ENCODE measurements at places on chromosomes 3 and 15.

- DNase-seq: peak; percentile 62
Measured at GRCh38 chr3:197339841-197340520, 41.6 kb upstream of the DLG1 start.

DNA sequence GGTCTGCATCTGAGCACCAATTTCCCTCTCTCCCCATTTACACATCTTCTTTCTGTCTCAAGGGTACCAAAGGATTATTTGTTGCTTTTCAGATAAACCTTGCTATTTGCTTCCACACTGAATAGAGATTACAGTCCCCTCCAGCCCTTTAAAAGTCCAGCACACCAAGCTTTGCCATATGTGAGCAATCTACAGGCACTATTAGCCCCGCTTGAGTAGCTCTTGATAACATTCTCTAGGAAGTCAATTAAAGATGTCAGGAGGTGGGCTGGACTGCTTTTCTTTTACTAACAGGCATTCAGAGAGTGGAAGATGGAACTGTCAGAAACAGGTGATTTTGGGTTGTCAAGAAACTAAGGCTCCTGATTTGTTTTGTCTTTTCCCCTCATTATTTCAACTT lies 417.0 kb downstream of the ROBO2 start:
- no peak for DNase-seq

GRCh38 chr15:88166082-88166993 lies 90.2 kb downstream of the NTRK3 start:
- DNase-seq: no peak

- no peak for DNase-seq
Measured at GRCh38 chr3:26425076-26425475, 197.5 kb upstream of the LRRC3B start.

DNA sequence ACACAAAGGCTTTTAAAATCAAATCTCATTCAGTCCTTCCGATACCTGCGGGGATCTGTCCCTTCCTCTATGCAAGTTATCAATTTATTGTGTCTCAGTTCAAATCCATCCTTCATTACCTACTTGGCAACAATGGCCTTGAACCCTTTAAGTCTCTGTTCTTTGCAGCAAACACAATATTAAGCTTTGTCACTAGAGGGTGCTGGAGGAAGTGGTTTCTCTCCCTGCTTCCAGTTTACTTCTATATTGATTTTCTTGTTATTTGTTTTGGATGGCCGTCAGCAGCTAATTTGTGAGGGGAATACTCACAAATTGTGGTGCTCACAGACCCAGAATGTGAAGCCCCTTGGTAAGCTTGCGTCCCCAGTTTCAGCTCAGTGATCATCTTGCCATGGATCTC lies 278.3 kb downstream of the FGF12 start:
- DNase-seq: no peak

DNA sequence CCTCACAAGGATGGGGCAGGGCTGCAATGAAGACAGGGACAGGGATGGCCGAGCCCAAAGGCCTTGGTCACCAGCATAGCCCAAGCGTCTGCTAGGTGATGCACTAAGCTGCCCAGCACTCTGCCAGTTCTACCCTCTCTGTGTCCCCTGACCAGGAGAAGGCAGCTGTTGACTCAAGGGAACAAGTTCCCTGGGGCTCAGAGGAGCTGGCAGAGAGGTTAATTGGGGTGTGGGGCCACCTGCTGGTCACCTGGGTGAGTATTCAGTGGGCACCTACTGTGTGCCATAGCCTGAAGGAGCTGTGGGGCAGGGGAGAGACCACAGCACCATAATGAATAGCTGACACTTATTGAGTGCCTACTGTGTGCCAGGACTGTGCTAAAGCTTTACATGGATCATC lies 22.0 kb upstream of the DOCK3 start:
- DNase-seq: no peak

DNA sequence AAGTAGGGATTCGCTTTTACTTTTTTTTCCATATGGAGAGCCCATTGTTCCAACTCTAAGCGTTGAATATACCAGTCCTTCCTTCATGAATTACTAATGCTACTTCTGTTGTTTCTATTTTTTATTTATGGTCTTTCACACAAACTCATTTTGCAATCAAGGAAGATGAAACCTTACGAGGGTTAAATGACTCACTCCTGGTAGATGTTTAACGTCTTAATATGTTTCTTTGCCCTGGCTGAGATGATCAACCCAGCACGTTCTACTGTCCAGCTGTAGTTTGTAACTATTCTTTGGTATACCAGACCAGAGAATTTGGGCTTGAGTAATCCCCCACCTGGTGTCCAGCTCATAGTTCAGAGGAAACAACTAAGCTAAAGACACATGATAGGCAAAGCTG lies 23.1 kb downstream of the CDCP1 start:
- DNase-seq: peak; percentile 92

DNA sequence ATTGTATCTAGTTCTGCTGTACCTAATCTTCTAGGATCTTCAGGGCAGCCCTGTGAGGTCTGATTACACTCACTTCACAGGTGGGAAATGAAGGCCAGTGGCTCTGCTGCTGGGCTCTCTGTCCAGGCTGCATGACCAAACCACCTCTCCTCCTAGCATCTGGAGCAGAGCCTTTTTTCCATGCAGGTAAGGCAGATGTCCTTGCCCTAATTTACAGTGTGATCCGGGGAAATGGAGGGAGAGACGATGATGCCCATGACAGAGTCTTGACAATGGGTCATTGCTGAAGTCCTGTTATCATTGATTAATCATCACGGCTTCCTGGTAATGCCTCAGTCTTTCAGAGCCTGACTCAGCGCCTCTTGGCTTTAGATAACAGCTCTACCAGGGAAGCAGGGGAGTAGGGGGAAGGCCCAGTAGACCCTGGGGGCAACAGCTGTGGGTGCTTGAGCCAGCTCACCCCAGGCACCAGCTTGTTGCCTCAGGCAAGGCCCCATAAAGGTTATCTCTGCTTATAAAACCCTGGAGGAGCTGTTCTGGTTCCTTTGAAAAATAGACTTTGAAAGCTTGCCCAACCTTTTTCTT lies 153.4 kb downstream of the GABRG3 start:
- no peak for DNase-seq

DNA sequence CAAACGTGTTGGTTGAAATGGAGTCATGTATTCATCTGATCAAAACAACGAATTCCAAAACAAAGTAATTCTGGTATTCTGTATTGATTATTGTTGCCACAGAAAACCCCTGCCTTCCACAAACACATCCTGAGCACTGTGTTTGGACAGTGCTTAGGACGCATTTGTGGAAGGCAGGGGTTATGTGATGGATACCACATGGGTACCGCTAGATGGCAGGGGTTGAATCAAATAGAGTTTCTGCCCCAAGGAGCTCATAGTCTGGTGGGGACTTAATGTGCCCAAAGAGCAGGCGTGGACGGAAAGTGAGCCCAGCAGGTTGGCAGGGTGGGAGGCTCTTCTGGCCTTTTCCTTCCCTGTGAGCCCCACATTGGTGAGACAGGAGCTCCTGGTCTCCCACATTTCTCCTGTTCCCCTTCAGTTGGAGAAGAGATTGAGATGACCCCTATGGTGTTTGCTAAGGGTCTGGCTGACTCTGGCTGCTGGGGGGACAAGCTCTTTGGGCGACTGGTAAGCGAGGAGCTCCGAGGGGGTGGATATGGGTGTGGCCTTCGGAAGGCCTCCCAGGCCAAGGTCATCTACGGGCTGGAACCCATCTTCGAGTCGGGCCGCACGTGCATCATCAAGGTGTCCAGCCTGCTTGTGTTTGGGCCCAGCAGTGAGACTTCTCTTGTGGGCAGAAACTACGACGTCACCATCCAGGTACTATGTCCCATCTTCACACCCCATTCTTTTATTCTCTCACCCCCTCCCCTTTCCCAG lies 22.1 kb upstream of the SLC28A1 start:
- DNase-seq: no peak

GRCh38 chr15:36903195-36903594 lies 197.2 kb downstream of the MEIS2 start:
- no peak for DNase-seq

GRCh38 chr3:61169621-61170251 lies 81.5 kb downstream of the FHIT start:
- no peak for DNase-seq

- DNase-seq: no peak
Measured at GRCh38 chr3:160661660-160662059, 15.3 kb upstream of the ARL14 start.

GRCh38 chr15:69075440-69075839 lies 60.9 kb downstream of the NOX5 start:
- DNase-seq: no peak

DNA sequence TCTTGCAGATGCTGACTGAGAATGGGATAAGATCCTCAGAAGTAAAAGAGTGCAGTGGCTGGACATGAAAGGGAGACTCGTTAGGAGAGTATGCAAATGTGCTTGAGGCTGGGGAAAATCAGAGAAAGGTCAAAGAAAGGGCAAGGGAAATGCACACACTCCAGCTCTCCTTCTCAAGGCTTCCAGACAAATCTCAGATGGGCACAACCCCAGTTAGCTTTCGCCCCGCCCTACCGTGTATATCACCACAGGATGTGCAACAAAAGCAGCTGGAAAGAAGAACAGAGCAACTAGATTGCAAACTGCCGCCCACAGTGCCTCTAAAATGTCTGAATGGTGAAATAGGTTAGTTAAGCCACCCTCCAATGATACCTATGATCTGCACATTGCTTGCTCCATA lies 63.9 kb downstream of the CERS3 start:
- no peak for DNase-seq

DNA sequence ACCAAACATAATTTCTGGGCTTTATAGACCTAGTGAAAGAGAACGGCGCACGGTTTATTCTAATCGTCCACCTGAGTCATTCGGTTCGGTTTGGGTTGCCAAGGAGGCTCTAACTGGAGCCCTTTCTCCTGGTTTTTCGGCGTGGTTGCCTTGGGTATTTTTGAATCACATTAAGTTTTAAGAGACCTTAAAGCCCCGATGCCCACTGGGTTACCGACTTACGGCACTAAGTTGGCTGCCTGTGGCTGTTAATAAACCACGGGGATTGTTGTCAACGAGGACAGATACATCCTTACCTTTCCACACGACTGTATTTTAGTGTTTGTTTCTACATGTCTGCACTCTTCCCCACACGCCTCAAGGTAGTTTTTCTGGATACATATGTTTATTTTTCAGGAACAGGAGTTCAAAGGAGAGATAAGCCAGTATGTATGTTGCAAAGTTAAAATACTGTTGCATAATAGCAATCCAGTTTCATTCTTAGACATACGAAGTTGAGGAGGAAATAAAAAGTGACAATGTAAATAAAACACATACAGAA lies 1.2 kb upstream of the ANP32A start:
- DNase-seq: no peak

DNA sequence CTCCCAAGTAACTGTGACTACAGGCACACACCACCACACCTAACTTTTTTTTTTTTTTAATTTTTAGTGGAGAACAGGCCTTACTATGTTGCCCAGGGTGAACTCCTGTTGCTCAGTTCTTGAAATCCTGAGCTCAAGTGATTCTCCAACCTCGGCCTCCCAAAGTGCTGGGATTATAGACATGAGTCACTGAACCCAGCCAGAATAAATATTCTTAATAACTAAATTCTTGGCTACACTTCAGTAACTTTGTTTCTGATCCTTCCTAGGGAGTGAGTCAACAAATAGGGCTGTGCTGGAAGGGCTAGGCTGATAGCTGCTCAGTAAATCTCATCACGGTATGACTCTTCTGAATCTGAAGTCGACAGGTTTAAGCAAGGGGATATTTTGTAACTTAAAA lies 56.6 kb downstream of the P3H2 start:
- DNase-seq: peak; percentile 75

DNA sequence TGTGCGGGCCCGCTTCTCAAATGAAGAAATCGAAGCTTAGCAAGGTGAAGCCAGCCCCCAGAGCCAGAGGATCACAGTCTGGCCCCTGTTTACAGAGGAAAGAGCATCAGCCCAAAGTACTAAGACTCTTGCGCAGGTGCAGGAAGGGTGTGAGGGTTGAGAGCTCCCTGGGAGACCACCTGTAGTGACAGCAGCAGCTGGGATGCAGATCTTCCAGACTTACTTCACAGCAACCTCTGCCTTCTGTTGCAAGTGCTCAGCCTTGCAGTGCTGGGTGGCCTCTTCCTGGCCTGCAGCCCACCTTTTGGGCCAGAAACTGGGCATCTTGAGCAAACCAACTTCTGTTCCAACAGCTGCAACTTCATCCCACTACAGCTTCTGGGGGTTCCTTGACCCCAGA lies 19.7 kb downstream of the SPATA12 start:
- no peak for DNase-seq

- DNase-seq: no peak
Measured at GRCh38 chr3:76991165-76991564, 48.7 kb upstream of the ROBO2 start.

DNA sequence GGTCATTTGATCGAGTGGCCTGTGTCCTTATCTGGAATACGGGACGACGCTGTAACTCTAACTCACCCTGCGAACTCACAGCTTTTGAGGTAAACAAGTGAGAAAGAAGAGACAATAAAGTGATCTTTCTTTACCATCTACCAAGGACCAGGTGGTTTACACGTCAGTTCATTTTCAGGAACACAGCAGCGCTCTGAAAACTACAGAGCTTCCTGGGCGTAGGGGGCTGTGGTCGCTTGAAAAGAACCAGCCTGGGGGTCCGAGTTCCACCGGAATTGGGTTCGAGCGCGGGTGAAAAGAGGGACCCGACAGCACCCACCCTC lies 357 bp downstream of the KIAA1143 start:
- no peak for DNase-seq

GRCh38 chr3:188901126-188901525 lies 270.6 kb upstream of the TPRG1 start:
- DNase-seq: no peak

DNA sequence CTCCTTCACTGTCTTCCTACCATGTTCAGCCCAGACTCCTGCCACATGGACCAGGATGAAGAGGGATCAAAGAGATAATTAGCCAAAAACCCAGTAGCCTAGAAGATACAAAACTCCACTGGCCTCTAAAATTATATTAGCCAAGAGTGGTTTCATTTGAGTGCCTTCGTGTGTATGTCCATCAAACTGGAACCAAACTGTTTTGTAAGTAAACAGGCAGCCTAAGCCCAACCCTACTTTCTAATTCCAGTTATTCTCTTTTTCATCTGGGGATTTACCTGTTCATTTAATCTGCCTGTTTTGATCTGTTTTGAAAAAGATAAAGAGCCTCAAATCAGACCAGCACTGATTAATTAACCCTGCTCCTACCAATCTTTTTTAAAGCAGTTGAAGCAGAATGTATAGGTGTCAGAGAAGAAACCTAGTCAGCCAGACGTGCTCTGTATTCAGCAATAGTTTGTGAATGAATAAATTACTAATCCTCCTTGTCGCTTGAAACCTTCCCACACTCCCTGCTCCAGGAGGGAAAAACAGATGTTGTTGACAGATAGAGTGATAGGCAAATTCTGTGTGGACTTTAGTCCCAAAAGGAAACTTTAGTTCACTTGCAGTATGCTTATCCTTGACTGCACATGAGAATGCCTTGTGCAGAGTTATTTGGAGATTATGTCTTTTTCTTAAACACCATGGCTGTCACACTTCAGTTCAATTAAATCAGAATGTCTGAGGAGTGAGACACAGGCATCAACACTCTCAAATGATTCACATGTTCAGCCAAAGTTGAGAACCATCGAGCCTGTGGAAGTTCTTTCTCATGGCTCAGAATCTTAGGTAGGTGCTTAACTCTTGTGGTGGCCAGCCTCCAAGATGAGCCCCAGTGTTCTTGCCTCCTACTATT lies 55.5 kb upstream of the ZBED2 start:
- no peak for DNase-seq

Measured in skeletal muscle cell (primary cell).